ENCODE measurements at places on chromosomes 11 and 22.

GRCh38 chr11:47656260-47656885 is 14.0 kb upstream of the MTCH2 start:
- no peak for DNase-seq

DNA sequence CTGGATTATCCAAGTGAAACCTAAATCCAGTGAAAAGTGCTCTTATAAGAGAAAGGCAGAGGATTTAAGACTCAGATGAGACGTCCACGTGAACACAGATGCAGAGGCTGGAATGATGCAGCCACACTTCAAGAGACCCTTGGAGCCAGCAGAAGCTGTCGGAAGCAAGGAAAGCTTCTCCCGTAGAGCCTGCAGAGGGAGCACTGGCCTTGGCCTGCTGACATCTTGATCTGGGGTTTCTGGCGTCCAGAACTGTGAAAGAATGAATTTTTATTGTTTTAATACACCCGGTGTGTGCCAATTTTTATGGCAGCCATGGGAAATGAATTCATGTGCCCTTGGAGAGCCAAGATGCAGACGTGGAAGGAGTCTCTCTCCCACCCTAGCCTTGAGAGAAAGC is 407.0 kb upstream of the B3GAT1 start:
- no peak for DNase-seq

GRCh38 chr22:45413368-45414211 is at the start of the genes RIBC2 and SMC1B:
TSS of gene RIBC2 (plus strand) at chr22:45413693. CDS start at chr22:45413887, 194 bp downstream.
TSS of gene SMC1B (minus strand) at chr22:45413599. CDS start at chr22:45413567, 32 bp downstream.
- DNase-seq, result peak; percentile 80

GRCh38 chr11:58513747-58514367 is 6.0 kb upstream of the OR5B21 start:
- peak; percentile 37 for DNase-seq

- DNase-seq, result peak; percentile 56
Measured at GRCh38 chr11:4087551-4087950, 7.0 kb upstream of the RRM1 start.
